ENCODE measurements at places on chromosomes 4 and X. TPM values are rescaled to one million over a fixed set of nuclear protein-coding genes. Genes with fewer than 3 reads are reported as not detected.
A peak's percentile ranks its signal among the peaks of the same experiment; 100 is the strongest.

DNA sequence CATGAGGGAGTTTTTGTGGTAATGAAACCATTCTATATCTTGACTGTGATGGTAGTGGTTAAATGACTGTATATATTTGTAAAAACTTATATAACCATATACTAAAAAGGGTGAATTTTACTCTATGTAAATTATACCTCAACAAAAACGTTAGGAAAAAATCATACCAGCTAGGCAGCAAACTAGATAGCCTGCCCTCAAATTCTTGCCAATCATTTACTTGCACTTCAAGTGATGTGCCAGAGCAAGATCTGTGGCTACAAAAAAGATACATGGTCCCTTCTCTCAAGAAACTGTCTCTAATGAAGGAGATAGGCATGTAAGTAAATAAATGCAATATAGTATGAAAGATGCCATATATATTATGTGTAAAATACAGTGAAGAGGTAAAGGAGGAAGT lies 10.0 kb upstream of the RNF128 start:
- no peak for DNase-seq

DNA sequence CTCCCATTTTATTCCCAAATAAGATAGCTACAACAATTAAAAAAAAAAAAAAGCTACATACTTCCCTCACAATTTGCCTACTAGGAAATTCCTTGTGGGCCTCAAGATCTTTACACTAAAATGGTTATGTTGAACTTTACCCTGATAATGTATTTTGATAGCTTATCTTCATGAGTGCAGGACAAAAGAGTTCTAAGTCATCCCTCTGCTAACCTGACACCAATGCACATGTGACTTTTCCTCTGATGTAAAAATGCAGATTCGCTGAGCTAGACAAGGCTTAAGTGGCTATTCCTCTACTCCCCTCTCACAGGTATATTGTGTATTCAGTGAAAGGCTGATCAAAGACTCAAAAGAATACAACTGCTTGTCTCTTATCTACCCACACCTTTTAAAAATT lies 22.5 kb downstream of the ELF2 start:
- no peak for DNase-seq

RASL11B gene
- not detected for total RNA-seq

TCP11X1 gene
- not detected for total RNA-seq

DNA sequence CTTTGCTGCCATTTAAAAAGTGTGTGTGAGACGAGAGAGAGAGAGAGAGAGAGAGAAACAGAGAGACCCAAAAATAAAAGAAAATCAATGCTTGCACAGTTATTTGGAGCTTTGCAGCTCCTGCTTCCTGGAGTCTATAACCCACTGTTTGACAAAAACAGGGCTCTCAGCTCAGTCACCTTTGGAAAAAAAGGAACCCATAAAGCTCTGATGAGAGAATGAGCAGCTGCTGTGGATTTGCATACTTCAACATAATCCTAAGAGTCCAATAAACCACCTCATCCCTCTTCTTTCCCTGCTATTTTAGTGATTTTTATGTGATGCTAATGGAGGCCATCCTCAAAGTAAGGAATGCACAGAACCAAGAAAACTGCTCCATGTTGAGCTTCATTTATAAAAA lies 50.3 kb downstream of the USP26 start:
- DNase-seq, result no peak

DNA sequence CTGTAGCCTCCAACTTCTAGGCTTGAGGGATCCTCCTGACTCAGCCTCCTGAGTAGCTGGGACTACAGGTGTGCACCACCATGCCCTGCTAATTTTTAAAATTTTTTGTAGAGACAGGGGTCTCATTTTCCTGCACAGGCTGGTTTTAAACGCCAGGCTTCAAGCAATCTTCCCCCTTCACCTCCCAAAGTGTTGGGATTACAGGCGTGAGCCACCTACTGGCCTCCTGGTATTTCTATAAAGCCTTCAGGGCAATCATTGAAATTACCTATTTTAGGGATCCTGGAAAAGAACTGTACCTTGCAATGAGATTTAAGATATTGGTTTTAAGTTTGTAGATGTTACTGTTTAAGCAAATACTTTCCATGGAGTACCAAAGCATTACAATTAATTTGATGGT lies 13.5 kb upstream of the PLS3 start:
- DNase-seq, result no peak

SLC6A8 gene
- total RNA-seq, result 24.5 TPM

- peak; percentile 97 for DNase-seq
These were observed 15.4 kb upstream of the TBC1D19 start for GRCh38 chr4:26568446-26568994.

- no peak for DNase-seq
These were observed 16.8 kb downstream of the TRO start for GRCh38 chrX:54937416-54937815.

PPARGC1A gene
- total RNA-seq, result 3.6 TPM

- DNase-seq, result no peak
These were observed 35.0 kb downstream of the NPY5R start for GRCh38 chr4:163378661-163379060.

TEX13C gene
- not detected for total RNA-seq

ALB gene
- total RNA-seq, result not detected

SYTL4 gene
- 9.1 TPM for total RNA-seq

- DNase-seq, result no peak
These were observed 146.8 kb downstream of the RPA4 start for GRCh38 chrX:97030463-97030862.

DRD5 gene
- not detected for total RNA-seq

GRCh38 chrX:1717373-1717772 lies 102.5 kb downstream of the ASMT start:
- DNase-seq, result no peak

DNA sequence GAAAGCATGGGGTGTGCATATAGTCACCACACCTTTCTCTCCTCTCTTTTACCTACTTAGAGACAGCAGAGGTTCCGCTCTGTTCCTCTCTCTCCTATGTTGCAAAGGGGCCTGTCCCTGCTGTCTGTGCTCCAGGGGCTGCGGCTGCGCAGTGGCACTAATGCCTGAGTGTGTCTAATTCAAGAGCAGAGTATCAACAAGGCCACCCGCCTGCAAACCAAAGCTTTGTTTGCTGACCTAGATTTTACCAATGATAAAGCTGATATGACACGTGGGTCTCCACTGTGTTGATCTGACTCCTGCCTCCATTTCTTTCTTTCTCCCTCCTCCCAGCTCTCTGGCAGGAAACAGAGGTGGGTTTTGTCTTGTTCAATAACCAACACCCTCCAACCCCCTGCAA lies 74.9 kb downstream of the NSG1 start:
- no peak for DNase-seq

GRCh38 chr4:113893546-113893945 lies 85.9 kb downstream of the ARSJ start:
- peak; percentile 4 for DNase-seq

HERC5 gene
- 59.8 TPM for total RNA-seq

MAGEC1 gene
- 0.79 TPM for total RNA-seq

GRCh38 chr4:156568484-156568883 lies 403.1 kb downstream of the PDGFC start:
- no peak for DNase-seq

CXCL8 gene
- 33.1 TPM for total RNA-seq

NHSL2 gene
- total RNA-seq, result 0.05 TPM

DNA sequence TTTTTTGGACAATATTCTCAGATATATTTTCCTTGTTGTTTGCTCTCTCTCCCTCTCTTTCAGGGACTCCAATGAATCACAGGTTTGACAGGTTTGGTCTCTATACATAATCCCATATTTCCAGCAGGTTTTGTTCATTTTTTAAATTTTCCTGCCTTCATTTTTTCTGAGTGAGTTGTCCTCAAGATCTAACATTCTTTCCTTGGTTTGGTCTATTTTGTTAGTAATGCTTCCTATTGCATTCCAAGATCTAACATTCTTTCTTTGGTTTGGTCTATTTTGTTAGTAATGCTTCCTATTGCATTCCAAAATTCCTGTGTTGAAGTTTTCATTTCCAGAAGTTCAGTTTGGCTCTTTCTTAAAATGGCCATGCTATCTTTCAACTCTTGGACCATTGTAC lies 45.3 kb upstream of the ZMAT1 start:
- peak; percentile 47 for DNase-seq

KLB gene
- total RNA-seq, result not detected

GRCh38 chr4:14863418-14864364 lies 138.6 kb upstream of the CPEB2 start:
- no peak for DNase-seq

- DNase-seq, result no peak
These were observed 16.4 kb downstream of the CASP3 start for GRCh38 chr4:184632842-184633241.

CXCL11 gene
- 0.74 TPM for total RNA-seq

NEUROG2 gene
- total RNA-seq, result not detected

DNA sequence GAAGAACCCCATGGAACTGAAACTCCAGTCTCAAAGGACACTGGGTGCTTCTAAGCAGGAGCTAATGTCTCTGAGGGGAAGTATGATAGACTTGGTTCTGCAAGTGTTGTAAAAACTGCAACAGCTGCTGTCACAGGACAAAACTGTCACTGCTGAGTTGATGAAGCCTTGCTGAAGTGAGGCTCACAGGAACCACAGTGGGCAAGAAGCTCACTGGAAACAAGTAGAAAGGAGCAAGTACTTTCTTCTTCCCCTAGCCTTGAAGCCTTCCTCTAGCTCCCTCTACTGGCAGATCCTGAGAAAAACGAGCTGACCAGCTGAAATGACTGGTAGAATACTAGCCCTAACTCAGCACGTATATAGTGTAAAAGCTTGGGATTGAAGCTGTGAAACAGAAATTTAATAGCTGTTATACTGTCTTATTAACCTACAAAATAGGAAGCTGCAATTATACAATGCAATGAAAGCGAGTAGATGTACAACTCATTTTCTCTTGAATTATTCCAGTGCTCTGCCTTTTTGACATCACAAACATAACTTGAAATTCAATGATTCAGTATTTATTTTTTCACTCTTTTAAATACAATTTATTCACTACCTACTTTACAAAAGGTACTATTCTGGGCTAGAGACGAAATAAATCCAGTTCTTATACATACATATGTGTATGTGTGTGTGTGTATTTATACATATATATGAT lies 91.4 kb downstream of the GABRB1 start:
- DNase-seq, result peak; percentile 81

GRCh38 chrX:13876652-13877051 lies 59.8 kb upstream of the GPM6B start:
- DNase-seq, result peak; percentile 44

CXorf58 gene
- total RNA-seq, result not detected

GPR34 gene
- not detected for total RNA-seq

DNA sequence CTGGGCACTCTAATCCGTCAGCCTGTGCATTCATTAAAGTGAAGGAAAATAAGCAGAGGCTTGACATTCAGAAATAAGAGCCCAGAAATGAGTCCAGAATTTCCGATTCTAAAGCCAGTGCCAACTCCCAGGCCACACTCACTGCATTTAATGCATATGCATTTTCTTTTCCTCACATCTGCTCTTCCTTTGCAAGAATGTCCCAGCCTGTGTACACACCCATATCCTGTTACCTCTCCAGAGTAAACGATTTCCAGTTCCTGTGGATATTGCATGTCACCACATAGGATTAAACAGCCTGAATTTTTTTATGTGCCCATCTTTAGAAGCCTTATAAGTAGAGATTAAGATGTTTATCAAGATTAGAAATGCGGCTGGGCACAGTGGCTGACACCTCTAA lies 27.5 kb downstream of the ARX start:
- DNase-seq, result no peak

DNA sequence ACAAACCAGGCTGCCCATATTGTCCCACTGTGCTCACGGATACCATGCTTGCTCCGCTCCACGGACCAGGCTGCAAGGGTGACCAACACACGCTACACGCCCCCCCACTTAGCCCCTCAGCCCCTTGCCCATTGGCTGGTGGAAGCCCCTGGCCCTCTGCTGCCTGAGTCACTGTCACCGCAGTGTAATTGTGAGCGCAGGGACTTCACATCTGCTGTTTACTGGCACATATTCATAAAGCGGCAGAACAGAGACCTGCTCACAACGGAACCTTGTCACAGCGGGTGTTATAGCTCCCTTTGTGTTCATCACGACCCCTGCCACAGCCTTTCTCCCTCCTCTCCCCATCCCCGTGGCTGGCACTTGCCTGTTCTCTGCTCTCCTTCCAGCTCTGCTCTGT lies 83.7 kb downstream of the PSAPL1 start:
- no peak for DNase-seq

DNA sequence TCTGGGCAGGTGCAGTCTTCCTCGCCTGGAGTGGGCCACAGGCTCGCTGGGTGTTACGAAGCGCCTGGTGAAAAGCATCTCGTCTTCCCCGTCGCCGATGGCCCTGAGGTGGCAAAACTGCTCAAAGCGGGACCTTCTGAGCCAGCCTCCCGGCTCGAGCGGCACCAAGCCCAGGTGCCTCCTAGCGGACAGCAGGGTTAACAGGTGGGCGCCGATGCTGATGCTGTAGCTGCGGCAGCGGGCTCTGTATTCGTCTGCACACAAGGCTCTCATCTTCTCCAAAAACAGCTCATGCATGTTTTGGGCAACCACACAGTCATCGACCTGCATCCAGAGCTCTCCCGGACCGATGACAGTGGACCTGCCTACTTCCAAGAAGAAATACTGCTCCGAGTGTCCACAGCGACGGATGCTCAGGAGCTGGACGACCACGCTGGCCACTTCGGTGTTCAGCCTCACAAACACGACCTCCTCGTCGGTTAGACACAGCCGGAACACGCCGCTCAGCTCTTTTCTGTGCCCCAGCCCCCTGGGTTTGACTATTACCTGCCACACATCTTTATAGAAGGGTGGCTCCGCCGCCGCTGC lies 1.2 kb downstream of the IRS4 start:
- no peak for DNase-seq

DNA sequence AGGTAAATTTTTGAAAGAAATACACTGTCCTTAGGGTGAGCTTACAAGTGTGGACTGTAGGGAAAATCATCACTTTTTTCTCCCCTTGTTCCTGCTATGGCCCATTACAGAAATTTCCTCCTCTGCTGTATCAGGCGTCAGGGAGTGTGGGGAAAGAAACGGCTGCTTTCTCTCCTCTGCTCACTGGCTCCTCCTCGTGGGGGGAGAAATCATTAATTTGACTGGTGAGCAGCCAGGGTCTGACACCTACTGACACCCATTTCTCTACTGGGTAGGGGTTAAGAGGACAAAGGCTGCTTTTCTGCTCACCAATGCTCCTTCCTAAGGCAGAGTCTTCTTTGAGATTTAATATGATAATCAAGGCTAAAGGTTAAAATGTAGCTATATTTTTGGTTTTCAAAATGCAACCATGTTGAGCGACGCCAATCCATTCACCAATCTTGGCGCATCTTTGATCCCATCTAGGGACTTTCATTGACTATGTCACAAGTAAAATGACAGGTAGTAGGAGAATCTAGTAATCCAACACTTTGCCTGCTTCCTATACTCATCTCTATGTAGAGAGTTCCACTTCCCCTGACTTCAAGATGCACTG lies 25.1 kb downstream of the SETD7 start:
- peak; percentile 18 for DNase-seq

Data from M059J (cell line).